Lower leg skin (tissue), 4 donors: ENCODE measurements at places on chromosomes 13 and 19. TPM values are rescaled to one million over a fixed set of nuclear protein-coding genes. Genes with fewer than 3 reads are reported as not detected.

GRCh38 chr19:30648866-30649862 is 277.0 kb downstream of the ZNF536 start:
- peak; percentile 29 for DNase-seq

- no peak for DNase-seq
Observed at GRCh38 chr19:11576227-11576626, 1.2 kb downstream of the ACP5 start.

DNA sequence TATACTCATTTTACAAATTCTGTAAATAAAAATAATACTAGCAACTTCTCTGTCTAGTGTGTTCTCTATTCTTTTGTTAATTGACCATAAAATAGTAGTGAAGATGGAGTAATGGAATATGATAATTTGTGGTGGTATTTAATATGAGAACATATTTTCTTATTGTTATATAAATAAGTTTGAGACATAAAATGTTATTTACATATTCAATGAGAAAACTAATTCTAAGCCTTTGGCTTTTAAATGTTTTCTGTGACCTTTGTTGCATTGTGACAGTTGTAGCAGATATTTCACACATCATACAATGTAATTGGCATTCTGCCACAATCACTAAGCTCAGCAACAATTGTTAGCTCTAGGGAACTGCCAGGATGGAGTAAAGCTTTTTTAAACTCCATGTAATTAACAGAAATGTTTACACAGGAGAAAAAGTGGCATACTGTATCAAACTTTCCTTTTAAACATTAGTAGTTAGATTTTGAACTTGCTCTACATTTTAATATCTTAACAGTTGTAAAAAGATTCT is 562.1 kb upstream of the PCDH9 start:
- DNase-seq: no peak

DNA sequence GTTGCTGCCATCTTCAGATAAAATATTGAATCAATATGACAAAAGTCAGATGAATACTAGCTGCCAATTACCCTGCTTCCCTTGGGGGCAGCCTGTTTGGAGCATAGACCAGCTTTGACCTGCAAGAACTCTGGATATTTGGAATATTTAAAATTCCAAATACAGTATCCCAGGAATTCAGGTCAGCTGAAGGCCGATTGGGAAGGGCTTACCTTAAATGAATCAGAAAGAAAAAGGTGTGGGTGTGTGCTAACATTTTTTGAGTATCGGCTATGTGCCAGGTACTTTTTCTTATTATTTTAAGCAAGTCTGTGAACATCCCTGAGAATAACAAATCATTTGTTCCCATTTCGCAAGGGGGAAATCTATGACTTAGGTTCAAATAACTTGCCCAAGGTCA is 1.8 kb upstream of the RUBCNL start:
- DNase-seq: no peak

The KLK2 gene
- total RNA-seq: 31.2 TPM
